ENCODE measurements at places on chromosomes 2 and 18.

DNA sequence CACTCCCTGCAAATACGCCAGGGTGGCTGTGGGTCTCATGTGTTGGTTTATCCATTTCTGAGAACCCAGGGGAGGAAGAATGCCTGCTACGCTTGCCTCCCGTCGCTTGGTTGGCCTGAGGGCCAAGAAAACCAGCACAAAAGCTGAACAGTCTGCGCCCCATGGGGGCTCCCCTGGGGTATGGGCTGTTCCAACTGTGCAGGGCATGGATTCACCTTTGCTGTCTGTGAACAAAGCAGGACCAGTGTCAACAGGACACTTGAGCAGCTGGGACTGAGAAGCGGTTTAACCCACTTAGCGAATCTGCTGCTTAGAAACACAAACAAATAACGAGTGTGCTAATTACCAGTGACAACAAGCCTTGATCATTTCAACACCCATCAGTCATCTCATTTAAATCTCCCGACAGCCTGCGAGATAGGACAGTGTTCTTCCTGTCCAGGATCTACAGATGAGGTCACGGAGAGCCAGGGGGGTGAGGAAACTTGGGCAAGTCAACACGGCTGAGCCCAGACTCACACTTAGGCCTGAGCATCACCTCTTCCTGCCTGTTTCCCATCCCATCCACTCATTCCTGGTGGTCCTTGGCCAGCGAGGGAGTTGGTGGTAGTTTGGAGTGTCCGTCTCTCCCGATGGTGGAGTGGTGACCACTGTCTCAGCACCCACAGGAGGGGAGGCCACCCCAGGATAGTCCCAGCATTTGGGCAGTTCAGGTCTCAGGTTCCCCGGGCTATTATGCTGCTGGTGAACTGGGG lies 111.6 kb upstream of the HAAO start:
- peak; percentile 77 for DNase-seq

- no peak for DNase-seq
Measured at GRCh38 chr2:211860224-211860623, 678.4 kb downstream of the ERBB4 start.

DNA sequence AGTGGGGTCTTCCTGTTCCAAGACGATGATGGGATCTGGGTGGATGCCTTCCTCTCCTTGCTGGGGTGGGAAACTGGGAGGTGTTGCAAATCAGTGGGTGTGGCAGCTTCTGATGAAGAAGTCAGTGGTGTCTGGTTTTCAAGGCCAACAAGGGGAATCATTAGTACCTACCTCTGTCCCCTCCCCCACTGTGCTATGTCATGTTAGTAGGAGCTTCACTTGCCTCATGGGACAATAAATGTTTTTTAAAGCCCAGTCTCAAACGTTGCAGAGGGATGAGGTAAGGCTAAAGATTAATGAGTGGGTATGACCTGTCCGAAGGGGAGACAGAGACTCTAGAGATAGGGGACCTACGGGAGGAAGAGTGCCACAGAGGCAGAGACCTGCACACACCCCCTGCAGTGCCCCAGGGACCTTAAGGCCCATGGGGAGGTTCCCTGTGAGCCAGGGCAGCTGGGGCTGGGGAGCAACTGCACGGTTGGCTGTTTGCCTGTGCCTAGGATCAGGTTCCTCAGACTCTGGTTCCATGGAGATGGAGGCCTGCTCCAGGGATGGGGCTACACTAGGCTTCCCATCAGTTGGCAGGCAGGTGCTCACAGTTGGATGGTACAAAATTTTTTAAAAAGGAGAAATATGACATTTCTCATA lies 37.8 kb upstream of the SLC1A4 start:
- DNase-seq = peak; percentile 65

GRCh38 chr18:8785855-8786482 lies 80.6 kb downstream of the MTCL1 start:
- no peak for DNase-seq

GRCh38 chr18:2968606-2969005 lies 44.3 kb downstream of the LPIN2 start:
- no peak for DNase-seq

DNA sequence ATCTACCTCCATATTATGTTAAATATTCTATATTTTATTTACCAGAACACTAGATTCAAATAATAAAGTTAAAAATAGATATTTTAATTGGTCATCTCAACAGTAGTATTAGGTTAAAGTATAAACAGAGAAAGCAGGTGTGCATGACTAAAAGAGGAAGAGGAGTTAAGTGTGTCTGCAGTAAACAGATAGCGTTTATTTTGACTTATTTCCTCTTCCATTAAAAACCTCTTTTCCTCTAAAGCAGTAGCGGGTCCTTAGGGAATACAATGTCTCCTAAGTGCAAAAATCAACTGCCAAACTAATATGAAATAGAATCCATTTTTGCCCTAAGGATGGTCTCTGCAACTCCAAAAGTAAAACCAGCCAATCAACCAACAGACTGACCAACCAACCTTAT lies 27.7 kb downstream of the EIF2AK3 start:
- DNase-seq = peak; percentile 46

GRCh38 chr2:101253703-101254450 lies 1.2 kb downstream of the CNOT11 start:
- DNase-seq = no peak

- DNase-seq = no peak
Measured at GRCh38 chr2:105755895-105756294, 11.2 kb downstream of the NCK2 start.

DNA sequence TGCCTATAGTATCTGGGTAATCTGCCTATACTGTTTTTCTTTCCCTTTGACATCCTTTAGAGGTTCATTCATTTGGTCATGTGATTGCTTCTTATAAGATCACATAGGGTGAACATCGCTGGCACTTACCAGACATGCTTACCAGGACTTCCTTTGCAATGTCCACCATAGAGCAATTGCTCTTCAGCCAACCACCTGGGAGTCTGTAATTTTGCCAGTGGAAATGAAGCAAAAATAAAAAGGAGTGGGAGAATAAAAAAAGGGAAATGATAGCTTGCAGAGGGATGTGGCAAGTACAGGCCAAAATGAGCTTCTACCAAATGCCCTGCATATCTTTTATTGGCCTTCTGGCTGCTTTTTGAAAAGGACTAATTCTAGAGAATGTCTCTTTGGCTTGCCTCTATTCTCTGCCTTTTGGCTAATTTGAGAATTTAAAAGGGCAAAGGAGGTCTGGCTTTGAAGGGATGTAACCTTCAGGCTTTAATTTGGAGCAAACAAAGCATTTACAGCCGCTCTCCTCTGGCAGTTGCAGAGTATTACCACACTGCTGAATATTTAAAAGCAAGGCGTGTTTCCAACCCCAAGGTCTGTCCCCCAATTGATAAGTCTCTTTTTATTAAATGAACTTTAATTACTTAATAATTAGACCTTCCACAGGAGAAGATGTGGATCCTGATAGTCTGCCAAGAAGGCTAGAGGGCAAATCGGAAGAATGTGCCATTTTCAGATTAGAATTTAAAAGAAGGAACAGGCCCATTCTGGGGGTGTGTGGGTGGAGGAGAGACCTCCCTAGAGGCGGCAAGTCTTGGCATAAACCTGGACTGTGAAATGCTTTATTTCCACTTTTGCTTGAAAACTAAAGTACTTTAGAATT lies 557.9 kb downstream of the DCC start:
- DNase-seq = no peak

DNA sequence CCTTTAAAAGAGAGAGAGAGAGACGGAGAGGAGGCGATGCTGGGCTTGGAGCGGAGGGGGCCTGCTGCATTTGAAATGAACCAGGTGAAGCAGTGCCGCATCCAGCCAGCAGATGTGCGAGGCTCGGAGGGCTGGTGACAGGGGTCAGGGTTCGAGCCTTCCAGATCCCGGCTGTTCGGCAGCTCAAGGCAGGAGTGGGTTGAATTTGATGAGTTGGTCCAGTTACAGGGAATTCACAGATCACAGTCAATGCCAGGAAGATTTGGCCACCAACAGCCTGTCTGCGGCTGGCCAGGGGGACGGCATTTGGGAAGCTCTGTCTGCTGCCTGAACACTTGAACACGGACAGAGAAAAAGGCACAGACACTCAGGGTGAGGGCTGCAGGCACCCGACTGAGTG lies 48.6 kb downstream of the PTGR3 start:
- DNase-seq = no peak

DNA sequence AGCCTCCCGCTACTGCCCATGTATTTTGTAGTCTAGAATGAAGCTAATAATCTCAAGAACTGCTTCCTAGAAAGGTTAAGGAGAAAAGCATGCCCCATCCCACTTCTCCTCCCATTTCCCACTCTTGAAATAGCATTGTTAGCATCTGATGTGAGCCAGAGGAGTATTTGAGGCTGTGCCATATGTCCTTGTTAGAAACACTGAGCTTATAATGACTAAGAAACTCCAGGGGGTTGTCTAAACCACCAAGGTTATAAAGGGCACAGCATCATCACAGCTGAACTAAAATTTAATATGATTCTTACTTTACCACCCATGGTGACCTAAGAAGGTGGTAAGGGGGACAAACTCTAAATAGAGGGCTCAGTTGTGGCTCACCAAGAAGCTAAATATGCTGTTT lies 16.6 kb downstream of the TSPYL6 start:
- DNase-seq = peak; percentile 60

- DNase-seq = no peak
Measured at GRCh38 chr18:1571206-1571605, 666.5 kb downstream of the ADCYAP1 start.

DNA sequence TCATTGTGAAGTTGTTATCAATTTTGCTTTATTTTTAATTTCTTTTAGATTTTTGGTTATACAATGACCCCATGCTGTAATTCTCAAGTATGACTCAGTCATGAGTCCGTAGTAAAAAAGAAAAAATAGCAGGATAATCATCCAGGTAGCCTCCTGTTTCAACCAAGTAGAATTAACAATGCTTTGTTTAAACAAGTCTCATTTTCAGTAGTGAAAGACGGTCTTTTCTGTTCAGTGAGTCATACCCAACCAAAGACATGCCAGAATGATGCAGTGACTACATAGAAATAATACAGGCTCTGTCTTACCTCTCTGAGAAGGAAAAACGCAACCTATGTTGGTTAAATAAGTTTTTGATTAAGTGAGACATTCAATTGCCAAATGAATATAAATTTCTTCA lies 67.8 kb upstream of the DSC1 start:
- DNase-seq = no peak

GRCh38 chr2:238173692-238174091 lies 14.9 kb downstream of the ERFE start:
- DNase-seq = no peak

DNA sequence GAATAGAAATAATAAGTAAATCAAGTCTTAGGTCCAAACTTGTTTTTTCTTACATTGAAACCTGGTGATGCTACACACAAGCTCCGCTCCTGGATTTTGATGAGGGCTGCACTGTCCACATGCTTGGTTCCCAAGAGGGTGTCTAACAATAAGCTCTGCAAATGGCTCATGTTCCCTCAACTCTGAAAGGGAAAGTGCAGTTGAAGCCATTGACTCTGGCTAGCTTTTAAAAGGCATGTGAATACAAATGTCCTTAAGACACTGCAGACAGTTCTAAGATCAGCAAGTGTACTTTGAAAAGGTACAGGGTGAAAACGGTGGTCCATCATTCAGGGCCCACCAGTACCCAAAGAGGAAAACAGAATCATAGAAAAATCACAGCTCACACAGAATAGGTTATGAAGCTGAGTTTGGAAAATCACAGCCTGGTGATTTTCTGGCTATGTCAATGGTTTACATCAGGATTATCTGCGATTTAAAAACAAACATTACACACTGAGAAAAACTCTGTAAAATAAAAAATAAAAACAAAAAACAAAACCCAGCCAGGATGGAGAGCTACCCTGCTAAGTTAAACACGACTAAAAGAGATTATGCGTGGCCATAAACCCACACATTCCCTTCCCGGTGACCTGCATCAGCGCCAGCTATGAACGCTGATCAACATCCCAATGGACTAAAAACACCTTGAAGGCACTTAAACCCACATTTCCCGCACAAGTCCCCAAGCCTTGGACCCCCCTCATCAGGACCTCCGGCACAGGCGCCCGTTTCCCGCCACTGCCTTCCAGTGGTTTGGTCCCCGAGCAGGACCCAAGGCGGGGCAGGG lies 554 bp downstream of the PFN4 start:
- no peak for DNase-seq

DNA sequence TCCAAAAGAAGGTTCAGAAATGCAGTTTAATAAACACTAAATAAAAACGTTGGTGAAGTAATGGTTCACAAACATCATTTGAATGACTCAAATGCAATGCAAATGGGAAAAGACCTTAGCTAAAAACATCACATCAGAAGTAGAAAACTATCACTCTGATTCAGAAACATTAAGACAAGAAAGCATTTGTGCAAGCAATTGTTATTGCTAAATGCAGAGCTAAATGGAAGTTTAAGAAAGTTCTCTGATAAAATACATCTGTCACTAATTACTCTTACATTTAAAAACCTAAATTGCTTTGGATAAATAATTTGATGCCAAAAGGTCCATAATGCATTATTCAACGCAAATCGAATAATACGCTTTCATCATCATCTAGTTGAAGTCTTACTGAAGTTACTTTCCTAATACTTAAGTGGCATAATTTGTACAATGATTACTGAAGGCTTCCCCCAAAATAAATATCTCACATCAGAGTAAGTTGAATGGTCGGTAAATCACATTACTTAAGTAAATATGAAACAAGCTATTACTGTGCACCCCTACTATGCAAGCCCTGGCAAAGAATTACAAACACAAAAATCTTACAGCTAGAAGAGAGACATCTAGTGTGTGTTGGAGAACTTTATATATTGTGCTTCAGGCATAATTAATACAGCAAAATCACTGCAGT lies 105.7 kb upstream of the KCTD1 start:
- no peak for DNase-seq

DNA sequence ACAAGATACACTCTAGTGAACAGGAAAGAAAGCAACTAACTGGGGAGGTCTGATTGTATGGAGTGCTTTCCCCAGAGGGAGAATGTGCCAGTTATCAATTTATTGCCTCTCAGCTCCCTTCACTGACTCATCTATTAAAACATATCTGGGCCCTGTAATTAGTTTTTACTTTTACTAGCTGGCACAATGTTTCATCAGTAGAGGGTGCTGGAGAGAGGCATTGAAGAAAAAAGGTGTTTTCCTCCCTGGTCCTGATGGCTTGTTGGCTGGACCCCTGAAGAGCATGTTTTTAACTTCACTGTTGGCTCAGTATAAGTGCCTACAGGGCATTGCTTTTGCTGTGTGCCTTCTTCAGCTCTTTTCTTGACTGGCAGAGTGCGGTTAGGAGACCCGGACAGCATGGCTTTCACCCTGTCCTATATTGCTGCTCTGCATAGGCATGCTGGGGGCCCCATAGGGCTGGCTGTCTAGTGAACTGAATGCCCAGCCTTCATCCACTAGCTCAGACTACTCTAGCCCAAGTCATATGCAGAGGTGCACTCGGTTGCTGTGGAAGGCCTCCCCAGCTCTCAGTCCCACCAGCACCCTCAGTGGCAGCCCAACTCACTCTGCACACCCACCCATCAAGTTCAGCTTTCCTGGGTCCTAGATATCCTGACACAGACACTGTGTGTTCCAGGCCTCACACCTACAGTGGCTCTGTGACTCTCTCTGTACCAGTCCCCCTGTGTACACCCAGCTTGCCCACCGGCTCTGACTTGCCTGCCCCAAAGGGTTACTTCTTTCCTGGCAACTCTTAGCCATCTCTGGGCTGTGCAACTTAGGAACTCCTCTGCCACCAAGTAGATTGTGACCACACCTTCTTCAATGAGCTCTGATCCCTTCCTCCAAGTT lies 62.3 kb upstream of the ACYP2 start:
- no peak for DNase-seq
